ENCODE measurements at places on chromosomes 13 and 19.

GRCh38 chr13:110856942-110857835 lies 57.7 kb downstream of the ANKRD10 start:
- peak; percentile 53 for DNase-seq

DNA sequence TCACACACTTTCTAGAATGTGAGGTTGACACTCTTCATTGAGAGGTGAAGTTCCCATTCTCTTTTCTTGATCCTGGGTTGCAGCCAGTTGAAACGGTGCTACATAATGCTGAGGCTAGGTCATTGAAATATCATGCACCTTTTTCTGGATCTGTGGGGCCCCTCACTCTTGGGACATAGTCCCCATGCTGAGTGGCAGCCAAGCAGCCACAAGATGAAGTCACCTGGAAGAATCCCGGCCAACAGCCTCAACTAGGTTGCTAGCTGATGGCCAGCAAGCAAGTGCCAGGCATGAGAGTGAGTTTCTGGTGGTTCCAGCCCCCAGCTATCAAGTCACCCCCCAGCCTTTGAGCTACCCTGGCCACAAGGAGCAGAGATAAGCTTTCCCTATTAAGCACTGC lies 148.5 kb upstream of the TSHZ3 start:
- no peak for DNase-seq

- DNase-seq: no peak
These were observed 3.5 kb downstream of the KEAP1 start for GRCh38 chr19:10499550-10500246.

GRCh38 chr19:56291867-56292266 lies 19.3 kb downstream of the EDDM13 start:
- no peak for DNase-seq

GRCh38 chr13:61608138-61608537 lies 192.5 kb upstream of the PCDH20 start:
- DNase-seq: no peak

DNA sequence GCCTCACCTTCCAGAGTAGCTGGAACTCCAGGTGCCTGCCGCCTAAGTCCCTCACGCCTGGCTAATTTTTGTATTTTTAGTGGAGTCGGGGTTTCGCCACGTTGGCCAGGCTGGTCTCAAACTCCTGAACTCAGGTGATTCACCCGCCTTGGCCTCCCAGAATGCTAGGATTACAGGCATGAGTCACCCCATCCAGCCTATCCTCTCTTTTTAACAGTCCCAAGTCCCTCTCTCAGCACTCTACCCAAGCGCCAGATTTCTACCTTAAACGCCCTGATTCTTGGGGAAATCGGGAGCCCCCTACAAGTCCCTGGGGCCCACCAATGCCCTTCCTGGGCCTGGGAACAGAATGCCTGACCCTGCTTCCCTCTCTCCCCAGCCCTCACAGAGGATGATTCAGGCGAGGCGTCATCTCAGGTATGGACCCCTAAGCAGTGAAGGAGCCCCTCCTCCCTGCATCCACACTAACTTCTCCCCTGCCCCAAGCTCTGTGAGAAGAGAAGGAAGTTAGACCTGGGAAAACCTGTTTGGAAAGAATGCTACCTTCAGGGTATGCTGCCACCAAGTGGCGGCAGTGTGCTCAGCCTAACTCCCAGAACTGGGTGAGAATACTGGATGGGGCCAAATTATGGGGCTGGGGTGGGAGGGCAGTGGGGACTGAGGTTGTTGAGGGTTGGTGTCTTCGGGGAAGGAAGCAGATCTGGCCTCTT lies 20.8 kb upstream of the EBI3 start:
- DNase-seq: no peak

DNA sequence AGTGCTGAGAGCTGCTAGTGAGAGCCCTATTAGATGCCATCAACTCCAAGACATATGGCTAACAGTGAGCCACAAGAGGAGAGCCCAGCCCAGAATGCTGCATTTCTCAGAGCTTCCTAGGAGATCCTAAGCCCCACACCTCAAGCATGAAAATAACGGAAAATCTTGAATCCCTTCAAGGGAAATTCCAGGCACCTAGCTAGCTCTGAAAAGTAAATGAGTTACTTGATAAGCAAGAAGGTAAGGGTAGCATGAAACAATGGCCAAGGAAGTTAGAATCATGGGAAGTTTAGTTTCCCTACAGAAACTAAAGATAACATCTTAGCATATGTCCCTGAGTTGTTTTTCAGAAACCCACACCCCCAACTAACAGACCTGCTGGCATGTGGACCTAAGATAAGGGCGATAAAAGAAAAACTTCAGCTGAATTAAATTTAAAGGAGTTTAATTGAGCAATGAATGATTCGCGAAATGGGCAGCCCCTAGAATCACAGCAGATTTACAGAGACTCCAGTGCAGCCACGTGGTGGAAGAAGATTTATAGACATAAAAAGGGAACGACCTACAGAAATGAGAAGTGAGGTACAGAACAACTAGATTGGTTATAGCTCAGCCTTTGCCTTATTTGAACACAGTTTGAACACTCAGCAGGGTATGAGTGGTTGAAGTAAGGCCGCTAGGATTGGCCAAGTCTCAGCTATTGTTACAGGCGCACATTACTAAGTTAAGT lies 301.3 kb upstream of the DACH1 start:
- no peak for DNase-seq

- no peak for DNase-seq
These were observed 6.3 kb upstream of the GPR183 start for GRCh38 chr13:99313501-99313900.

DNA sequence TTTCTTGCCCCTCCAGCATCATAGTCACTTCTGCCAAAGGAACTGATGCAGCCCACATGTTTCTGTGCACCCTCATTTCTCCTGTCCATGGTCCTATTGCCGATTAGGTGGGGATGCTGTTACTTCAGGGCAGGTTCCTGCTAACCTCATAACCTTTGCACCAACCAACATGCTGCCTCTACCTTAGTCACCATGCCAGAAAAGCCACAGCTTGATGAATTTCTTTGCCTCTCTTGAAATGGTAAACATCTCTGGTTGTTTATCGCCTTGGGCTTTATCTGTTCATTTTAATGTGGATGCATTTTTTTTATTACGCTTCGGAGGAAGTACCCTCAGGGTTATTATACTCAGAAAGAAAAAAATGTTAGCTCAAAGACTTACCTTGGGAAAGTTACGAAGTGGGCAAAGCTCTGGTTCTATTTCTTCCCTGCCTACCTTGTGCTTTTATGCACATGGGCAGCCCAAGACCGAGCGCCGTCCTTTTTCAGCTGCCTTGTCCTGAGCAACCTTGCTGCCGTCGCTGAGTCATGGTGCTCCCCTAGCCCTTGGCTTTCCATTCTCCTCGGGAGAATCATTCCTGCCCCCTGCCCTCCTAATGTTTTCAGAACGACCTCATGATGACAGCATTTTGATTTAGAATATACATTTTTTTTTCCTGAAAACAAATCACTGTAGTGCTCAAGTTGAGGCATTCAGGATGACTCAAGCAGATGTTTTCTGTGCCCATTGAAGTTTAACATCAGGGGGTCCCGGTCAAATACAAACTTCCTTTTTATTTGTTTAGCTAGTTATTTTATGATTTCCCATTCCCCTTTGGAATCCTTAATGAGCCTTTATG lies 280.0 kb downstream of the SHISA2 start:
- no peak for DNase-seq

- no peak for DNase-seq
These were observed 1863.5 kb upstream of the PCDH20 start for GRCh38 chr13:63279136-63279535.

DNA sequence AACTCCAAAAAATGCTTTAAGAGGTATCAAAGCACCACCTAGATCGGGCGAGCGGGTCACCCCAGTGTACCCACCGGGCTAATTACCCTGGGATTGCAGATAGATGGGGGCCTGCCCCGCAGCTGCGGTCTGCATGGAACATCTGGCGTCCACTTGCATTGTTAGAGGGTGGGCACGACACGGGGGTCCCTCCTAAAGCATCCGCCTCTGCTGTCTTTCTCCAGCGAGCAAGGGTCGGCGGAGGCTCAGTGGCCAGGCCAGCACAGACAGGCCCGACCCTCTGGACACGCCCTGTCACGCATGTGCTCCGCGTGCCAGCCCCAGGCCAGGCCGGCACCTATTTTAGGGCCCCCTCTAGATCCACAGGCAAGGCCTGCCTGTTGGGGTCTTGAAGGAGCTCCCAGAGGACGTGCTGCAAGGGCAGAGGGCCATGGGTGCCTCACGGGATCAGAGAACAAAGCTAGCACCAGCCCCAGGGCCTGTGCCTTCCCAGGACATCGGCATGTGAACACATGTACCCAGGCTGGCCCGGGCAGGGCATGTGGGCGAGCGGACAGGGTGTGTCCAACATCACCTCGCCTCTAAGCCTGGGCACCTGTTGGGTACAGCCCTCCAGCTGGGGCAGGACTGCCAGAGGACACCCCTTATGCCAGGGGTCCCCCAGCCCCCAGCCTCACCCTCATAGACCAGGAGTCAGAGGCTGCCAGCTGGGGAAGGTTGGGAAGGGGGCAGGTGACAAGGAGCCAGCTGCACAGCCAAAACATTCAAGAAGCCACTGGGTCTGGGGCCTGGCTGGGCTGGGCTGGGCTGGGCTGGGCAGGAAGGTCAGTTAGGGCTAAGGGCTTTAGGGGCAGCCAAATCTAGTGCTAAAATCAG lies 35.6 kb upstream of the NANOS3 start:
- DNase-seq: peak; percentile 59

DNA sequence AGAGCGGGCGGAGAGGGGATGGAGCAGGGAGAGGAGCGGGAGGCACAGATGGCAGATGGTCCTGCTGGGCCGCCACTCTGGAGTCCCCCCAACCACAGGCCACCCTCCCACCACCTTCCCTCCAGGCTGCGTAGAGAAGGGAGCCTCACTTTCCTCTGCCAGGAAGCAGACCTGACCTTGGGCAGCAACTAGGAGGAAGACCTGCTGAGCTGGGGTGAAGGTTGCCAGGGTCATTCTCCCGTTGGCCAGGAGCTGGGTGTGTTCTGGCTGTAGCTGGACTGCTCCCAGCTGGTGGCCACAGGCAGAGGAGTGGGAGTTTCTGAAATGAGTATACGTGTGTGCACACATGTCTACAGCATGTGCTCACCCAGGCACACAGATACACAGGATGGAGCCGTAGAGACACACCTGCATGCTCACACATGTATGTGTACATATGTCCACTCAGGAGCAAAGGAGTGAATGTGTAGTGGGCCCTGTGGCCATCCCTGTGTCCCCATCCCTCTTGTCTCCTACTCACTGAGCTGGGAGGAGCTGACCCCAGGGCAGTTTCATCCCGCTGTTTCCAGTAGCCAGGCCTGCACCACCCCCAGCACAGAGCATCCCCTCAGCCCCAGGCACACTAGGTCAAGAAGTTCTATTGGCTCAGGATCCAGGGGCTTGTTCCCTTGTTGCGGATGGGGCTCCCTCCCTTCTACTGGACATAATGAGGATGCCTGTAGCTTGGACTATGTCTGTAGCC lies 53.0 kb downstream of the CHST8 start:
- peak; percentile 32 for DNase-seq

GRCh38 chr13:99969919-99970650 lies 1.5 kb downstream of the ZIC5 start:
- no peak for DNase-seq

DNA sequence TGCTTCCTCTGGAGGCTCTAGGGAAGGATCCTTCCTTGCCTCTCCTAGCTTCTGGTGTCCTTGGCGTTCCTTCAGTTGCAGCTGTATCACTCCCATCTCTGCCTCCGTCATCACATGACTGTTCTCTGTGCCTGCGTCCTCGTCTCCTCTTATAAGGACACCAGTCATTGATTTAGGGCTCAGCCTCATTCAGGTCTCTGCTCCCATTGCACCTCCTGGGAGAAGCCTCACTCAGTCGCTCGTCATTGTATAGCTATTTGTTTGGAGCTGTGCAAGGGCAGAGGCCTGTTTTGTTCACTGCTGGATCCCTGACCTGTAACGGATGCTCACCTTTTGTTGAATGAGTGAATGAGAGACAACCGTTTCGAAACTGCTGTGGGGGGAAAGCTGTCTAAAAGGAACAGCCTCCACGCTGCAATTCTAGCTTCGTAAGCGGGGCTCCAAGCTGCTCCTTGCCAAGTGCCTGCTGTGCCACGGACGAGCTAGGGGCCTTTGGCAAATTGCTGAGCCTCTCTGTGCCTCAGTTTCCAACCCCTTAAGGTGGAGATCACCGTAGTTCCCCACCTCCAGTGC lies 17.2 kb downstream of the BRSK1 start:
- DNase-seq: no peak

- no peak for DNase-seq
These were observed 659.9 kb upstream of the KLF12 start for GRCh38 chr13:74794147-74794546.

DNA sequence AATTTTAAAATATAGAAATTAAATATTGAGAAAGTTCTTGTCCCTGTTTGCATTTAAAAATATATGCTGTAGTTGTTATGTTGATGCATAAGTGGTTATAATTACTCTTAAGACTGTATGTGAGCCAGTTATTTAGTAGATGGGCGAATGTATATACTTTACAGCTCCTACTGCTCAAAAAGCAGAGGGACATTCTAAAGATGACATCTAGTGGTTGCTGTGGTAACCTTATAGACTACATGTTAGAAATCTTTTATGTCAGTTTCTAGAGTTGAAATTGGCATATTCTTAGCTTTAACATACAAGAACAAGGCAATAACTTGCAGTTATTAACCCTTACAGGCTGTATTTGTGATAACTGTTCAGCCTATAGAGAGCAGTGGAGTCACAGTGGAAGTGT lies 160.5 kb downstream of the OLFM4 start:
- no peak for DNase-seq

DNA sequence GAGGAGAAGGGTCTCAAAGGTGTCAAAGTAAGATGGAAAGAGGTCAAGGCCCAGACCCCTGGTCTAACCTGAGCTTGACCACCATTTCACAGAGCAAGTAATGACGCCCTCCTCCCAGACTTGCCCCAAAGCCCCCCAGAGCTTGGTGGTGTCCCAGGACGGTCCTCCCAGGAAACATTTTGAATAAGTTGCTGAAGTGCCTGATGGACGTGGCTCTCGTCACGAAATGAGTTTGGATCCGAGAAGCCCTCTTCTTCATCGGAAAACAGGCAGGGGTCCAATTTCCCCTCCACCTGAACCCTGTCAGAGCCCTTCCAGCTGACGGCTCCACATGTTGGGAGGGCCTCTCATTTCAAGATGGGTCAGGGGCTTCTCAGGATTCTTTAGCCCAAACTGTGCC lies 54.5 kb upstream of the TPM4 start:
- no peak for DNase-seq

DNA sequence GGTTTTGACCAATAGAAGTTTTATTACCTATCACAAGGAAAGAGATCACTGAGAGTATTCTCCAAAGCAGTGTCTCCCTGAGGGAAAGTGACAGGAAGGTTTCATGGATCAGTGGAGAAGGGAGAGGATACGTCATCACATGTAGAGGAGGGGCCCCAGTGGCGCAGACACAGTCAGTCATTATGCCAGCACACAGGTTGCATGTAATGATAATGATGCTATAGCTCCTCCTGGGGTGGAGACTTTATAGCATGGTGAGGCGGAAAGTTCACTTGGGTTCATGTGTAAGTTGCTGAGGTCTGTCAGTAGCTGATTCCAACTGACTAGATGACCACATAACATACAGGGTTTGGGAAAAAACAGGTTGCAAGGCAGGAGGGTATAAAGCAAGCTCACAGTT lies 88.8 kb downstream of the FNDC3A start:
- DNase-seq: no peak

- DNase-seq: no peak
These were observed 812 bp downstream of the DPY19L3 start for GRCh38 chr19:32406161-32407003.

- DNase-seq: no peak
These were observed 4.8 kb upstream of the DAPK3 start for GRCh38 chr19:3975637-3976087.

Data from CD8-positive, alpha-beta T cell (primary cell).